Stimulated activated CD4-positive, alpha-beta T cell treated with anti-CD3 and anti-CD28 coated beads, Interleukin-4, amount 100 ng/mL, for 48 hours (primary cell): ENCODE measurements at places on chromosomes 5 and 9.

DNA sequence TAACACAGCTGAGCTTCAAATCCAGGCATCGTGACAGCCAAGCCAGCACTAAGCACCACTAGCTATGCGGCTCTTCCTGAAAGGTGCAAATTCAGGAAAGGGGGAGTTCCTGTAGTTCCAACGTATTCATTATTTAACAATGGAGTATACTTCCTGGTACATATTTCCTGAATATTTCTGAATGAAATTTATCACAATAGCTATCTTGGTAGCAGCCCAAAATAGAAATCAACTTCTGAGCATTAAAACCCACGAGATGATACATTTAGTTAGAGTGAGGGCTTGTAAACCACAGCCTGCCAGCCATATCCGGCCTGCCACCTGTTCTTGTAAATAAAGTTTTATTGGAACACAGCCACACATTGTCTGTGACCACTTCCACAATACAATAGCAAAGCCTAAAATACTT is 109.7 kb upstream of the RETREG1 start:
- DNase-seq, result no peak

- DNase-seq, result no peak
Measured at GRCh38 chr9:5575000-5575399, 53.9 kb upstream of the RIC1 start.

- no peak for DNase-seq
Measured at GRCh38 chr9:129514891-129515290, 106.0 kb downstream of the C9orf50 start.

DNA sequence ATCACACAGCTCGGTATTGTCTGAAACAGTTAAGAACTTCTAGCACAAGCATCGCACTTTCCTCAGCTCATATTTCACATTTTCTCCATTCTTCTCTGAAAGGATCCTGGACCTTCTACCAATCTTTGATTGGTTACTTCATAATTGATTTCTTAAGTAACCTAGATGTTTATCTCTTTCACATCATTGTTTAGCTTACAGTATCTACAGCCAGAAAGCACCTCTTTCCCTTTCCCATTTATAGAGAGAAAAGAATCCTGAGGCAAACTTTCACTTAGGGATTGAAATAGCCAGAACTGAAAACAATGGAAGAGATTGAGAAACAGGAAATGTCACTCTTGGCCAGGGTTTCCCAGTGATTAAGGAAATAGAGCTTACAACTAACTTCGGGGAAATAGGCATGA is 2.5 kb downstream of the IL33 start:
- DNase-seq, result no peak

DNA sequence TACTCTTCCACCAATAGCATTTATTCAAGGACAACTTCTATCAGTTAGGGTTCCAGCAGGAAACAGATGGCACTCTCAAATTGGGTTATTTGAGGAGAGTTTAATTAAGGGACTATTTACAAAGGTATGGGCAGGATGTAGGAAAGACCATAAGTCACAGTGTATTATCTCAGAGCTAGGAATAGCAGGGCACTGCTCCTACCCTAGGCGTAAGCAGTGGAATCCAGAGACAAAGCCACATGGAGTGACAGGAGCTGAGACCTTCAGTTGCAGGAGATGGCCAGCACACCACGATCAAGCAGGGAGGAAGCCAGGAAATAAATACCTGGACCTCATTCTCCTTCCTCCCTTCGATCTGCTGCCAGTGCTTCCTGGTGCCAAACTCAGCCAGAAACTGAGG is 274.9 kb upstream of the SLC30A5 start:
- DNase-seq, result no peak

- DNase-seq, result peak; percentile 11
Measured at GRCh38 chr5:138212828-138213160, 329 bp downstream of the CDC23 start.

GRCh38 chr5:163135849-163136248 is 301.5 kb upstream of the CCNG1 start:
- DNase-seq, result no peak

- no peak for DNase-seq
Measured at GRCh38 chr5:59069438-59070079, 486.7 kb downstream of the RAB3C start.

- DNase-seq, result no peak
Measured at GRCh38 chr5:55467862-55468551, 66.8 kb downstream of the PLPP1 start.

DNA sequence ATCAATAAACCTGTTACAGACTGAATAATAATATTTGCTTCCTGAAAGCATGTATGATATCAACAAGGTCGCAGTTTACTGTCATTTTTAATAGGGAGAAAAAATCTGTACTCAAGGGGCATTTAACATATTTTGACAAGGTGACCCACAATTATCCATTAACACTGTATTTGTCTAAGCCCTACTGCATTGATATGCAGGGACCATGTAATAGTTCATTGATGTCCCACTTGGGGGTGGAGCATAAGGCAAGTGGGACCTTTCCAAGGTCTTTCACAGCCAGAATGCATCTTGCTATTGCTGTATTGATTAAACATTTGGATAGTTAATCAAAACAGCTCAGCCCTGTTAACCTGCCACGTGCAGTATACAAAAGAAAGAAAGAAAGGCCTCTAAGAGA is 502.0 kb downstream of the NR2F1-AS1 start:
- DNase-seq, result no peak

DNA sequence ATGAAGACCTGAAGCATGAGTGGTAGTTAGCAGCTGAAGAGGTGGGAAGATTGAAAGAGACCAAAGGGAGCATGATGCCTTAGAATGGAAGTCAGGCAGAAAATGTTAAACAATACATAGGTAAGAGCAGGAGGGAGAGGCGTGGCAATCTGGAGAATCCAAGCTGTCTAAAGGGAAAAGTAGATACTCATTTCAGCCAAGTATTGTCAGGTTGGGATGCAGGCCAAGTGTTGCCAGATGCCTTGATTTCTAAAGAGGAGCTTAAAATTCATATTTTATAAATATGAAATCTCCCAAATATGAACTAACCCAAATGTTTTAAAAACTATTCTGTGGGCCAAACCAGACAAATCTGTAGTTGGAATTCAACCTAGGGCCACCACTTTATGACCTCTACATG is 4.2 kb downstream of the PAM start:
- DNase-seq, result no peak

GRCh38 chr5:107247427-107247826 is 423.3 kb downstream of the EFNA5 start:
- DNase-seq, result no peak

DNA sequence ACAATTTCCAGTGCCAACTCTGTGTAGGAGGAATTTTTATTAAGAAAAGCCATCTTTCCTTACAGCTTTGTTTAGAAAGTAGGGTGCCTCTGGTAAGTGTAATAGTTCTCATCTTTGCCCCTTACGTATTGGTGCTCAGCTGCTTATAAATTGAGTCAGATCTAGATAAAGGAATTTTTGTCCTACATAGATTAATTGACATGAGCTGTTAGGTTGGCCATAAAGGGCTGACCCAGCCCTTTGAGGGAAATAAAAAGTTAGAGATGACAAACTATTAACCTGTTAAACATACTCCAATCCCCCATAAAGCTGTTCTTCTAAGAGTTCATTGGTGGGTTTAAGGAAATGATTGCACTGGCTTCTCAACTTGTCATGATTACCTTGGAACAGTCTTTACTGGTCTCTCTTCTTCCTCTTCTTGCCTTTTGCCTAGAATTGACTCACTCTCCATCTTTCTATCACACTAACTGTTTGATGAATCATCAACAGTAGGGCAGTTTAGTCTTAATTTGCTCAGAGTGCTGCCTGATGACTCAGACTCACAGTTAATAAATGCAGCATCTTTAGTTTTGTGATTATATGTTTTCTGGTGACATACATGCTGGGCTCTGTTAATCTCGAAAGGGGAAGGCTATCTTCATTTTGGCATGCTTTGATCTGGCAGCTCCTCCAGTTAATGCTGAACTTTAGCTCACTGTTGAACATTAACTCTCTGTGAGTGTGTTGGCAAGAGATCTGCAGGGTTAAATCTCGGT is 51.7 kb downstream of the ARHGAP26 start:
- no peak for DNase-seq

DNA sequence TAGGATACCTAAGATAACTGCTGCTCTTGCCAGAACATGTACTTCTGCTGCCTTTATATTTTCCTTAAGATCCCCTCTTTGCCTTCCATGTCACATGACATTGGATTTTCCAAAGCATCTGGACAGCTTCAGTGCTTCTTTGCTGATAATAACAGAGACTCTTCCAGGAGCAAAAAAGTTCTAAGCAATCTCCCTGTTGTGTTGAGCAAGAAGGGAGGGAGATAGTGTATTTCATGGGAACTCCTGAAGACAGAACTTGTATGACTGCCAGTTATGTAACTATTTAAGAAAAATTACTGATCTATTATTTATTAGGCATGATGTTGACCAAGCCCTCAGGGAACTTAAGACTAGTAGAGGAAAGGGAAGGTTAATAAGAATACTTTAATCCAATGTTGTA is 454.7 kb downstream of the SPATA31D1 start:
- no peak for DNase-seq

DNA sequence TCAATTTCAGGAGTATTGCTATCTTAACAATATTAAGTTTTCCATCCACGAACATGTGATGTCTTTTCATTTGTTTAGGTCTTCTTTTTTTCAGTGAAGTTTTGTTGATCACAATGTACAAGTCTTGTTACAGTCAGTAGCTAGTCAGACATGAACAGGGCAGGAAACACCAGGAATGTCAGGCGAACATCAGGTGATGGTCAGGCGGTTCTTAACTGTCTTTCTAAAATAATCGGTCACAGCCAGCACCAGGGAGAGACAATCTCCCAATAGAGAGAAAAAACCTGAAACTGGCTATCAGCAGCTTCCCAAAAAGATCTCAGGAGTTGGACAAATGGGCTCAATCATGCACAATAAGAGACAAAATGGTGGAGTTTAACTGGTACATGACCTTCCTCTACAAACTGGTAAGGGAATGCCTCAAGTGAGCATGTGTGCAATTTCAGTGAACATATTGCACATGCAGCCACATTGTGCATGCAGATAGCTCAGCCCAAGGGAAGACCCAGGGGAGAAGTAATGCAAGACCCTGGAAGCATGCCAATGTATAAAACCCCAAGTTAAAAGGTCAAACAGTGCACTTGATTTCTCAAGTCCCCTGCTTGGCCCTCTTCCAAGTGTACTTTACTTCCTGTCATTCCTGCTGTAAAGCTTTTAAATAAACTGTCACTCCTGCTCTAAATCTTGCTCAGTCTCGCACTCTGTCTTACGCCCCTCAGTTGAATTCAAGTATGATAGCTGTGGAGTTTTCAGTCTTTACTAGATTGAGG is 176.1 kb upstream of the RASEF start:
- no peak for DNase-seq

DNA sequence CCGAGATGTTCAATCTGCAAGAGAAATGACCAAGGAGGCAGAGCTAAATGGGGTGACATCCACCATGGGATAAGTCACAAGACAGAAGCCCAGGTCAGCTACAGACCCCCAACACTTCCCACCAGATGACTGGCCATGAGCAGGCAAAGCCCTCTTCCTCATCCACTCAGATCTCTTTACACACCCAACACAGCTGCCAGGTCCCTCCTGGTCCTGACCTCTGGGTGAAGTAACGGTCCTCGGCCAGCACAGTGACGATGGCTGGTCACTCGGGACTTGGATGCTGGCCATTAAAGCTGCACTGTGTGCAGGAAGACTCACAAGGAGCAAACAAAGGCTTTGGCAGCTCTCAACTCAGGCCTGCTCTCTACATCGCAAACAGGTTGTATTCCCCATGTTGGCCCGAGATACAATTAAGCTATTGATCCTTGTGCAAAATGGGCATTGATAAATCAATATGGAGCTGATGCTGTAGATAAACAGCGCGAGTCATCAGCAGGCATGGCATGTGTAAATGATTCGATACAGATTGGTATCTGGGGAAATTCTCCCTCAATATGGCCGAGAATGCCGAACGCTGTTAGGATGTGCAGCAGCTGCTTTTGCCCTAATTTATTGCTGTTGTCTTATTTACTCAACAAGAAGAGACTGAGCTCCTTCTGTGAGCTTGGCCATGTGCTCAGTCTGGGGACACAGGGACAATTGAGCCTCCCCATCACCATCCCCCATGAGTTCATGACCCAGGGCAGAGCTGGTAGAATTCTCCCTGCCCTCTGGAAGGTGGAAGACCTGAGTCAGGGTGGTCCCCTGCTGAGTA is 98.7 kb downstream of the C5orf15 start:
- DNase-seq, result no peak

DNA sequence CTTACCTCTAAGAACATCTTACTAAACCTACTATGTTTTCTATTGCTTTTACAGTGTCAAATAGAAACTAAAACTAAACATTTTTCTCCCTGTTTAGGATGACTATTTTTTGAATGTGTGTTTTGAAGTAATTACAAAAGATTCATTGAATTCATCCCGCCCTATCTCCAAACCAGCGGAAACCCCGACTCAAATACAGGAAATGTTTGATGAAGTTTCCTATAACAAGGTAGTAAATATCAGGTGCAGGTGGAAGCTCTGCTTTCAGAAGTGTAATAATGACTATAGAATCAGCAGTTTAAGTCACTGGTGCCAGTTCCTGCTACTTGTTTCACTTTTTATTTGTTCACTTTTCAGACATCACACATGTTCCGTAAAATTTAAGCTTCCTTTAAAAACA is 20.0 kb downstream of the ERAP2 start:
- DNase-seq, result no peak

DNA sequence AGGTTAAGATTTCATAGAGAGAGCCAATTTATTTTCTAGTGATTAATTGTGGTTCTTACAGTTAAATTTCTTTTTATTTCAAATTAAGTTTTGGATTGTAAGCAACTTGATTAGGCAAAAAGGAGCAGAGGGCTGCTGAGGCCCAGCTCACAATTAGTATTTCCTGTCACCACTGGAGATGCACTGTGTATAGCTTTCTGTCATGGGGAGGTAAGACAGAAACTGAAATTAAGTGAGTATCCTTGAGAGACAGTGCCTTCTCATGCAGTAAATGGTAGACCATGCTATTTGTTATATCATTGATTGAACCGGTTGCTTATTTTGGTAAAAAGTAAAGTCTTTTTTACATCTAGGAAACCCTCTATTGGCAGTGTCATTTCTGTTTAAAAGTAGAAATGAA is 190.7 kb downstream of the CCDC171 start:
- no peak for DNase-seq

GRCh38 chr5:147737921-147738320 is 44.6 kb downstream of the JAKMIP2 start:
- no peak for DNase-seq

DNA sequence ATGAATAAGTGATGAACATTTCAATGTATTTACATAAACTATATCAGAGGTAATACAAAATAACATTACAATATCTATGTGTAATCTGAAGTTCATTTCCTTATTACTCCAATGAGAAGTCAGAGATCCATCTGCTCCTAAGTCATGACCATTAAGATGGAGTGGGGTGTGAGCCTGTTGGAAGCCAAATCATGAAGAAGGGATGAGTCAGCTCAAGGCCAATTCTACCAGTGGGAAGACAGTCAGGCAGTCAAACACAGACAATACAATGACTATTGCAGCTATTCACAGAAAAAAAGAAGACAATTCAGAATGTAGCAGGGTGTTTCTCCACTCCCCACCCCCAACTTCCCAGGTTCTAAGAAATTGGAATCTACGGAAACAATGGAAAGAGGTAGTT is 155.0 kb downstream of the NFIB start:
- no peak for DNase-seq
